ENCODE measurements at places on chromosomes 7 and 10.

DNA sequence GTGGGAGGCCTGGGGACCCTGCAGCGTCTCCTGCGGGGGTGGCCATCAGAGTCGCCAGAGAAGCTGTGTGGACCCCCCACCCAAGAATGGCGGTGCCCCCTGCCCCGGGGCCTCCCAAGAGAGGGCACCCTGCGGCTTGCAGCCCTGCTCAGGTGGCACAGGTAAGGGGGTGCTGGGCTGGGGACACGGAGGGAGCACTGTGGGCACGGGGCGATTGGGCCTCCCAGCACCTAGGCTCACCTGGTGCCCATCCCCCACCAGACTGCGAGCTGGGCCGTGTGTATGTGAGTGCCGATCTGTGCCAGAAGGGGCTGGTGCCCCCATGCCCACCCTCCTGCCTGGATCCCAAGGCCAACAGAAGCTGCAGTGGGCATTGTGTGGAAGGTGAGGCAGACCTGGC is 29.6 kb upstream of the ZNF467 start:
- DNase-seq = no peak

- peak; percentile 66 for DNase-seq
Measured at GRCh38 chr7:116953372-116953905, at the start of gene ST7. TSS of gene ST7 (plus strand) at chr7:116953501. CDS start at chr7:116953541, 40 bp downstream.

DNA sequence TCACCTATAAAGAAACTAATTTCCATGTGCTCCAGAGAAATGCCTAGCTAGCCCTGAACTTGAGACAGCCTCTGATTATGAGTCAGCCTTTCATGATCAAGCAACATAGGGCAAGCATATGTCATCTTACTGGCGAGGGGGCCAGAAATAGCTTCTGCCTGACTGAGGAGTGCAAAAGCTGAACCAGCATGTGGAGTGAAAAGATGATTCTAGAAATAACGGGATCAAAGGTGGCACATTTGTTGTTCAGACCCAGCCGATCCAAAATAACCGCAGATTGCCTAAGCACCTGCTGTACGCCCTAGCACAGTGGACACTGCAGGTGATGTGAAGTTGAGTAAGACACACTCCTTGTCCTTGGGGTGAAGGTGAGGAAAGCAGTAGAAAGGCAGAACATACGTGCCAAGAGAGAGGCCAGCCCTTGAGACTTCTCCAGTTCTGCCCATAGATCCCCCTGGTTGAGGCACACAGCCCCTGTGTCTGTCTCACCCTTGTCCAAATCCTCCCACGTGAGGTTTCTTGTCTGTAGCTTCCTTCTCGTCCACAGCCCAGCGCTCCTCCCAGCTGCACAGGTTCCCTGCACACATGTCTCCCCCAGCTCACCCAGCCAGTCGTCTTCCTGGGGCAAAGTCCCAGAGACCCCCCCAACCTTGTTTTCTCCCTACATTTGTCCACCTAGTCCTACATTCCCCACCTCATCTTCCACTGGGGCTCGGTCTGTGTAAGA is 2.8 kb upstream of the BCL7B start:
- peak; percentile 81 for DNase-seq

- DNase-seq = peak; percentile 17
Measured at GRCh38 chr10:120657371-120657770, 193.8 kb upstream of the WDR11 start.

- peak; percentile 90 for DNase-seq
Measured at GRCh38 chr7:30028216-30028748, at the start of gene PLEKHA8. TSS of gene PLEKHA8 (plus strand) at chr7:30028412. CDS start at chr7:30028763, 351 bp downstream.

DNA sequence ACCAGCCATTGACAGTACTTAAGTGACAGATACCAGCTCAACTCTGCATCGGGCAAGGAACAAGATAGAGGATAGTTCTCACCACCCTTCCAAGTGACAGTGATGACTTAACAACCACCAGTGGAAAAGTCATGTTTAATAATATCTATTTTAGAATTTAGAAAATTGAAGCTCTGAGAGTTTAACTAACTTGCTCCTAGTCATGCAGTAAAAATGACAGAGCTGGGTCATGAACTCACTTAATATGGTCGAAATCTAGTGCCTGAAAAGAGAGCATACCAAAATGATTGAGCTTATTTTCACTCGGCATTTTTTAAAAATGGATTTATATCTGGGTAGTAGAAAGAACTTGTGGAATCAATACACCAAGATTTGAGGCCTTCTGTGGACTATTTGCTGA is 367.8 kb upstream of the IGFBP3 start:
- DNase-seq = no peak

DNA sequence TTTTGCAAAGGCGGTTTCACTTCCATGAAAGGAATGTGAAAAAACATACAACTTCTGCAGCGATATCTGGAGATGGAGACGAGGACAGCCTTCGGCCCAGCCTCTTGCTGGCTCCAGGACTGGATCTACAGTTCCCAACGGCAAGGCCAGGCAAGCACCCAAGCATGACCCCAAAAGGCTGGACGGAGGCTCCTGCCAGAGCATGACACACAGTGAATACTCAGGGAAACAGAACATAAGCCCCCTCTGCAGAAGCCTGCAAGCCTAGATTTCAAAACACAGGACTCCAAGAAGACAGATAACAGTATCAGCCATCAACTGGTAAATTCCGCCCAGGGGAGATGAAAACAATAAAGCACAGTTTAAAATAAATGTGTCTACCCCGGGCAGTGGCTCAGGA is 3.3 kb upstream of the LRRC27 start:
- no peak for DNase-seq

GRCh38 chr7:123747620-123748141 is 1.1 kb downstream of the WASL start:
- peak; percentile 82 for DNase-seq

DNA sequence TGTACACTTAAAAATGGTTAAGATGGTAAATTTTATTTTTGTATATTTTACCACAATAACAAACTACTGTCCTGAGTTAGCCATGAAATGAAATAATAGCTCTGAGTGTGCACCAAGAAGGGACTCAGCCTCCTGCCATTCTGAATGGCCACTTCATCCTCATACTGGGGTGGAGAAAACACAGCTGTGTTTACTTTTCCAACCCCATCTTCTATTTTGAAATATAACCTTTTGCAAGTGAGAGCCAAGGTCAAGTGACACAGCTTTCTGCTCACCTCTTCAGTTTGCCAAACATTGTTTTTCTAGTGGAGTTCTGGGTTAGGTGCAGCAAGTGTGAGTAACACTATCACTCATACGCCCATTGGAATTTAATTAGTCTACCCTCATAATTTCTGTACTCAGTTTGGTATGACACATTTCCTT is 107.4 kb upstream of the GLCCI1 start:
- DNase-seq = no peak

DNA sequence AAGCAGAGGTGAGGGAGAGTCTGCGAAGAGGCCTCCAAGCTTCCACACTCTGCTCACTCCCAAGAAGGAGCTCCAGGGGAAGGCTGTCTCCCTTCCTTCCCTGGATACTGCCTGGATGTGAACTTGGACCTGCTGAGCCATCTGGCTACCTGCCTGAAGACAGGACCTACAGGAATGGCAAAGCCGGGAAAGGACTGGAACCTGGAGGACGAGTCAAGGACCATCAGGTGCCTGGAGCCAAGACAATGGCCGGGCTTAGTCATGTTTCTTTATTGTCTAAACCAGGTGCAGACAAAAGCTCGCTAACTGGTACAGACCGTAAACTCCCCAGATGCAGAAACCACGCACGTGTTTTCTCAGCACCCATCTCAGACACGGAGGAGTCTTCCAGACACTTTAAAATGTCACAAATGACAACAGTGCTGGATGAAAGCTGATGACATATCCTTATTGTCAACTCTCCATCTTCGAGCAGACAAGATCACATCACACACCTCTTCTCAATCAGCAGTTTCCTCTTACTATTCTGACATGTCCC is 12.1 kb downstream of the ASB13 start:
- DNase-seq = no peak

DNA sequence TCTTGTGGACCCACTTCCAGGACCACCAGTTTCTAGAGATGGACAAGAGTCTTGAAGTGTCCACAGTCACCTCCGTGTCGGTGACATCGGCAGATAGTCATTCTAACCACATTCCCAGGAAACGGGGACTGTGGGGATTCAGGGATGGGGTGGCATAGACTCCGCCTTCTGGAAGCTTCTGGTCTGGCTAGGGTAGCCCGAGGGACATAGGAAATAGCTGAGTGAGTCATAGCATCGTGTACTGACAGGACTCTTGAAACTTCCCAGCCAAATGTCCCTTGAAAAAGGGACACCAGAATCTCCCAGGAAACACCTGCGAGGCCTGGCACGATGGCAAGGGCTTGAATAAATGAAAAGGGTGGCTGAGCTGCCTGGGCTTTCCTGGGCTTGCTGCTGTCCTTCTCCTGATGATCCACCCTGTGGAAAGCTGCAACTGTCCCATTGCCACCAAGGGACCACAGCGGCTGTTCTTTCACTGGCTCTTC is 84.1 kb upstream of the LRRC4 start:
- peak; percentile 29 for DNase-seq

DNA sequence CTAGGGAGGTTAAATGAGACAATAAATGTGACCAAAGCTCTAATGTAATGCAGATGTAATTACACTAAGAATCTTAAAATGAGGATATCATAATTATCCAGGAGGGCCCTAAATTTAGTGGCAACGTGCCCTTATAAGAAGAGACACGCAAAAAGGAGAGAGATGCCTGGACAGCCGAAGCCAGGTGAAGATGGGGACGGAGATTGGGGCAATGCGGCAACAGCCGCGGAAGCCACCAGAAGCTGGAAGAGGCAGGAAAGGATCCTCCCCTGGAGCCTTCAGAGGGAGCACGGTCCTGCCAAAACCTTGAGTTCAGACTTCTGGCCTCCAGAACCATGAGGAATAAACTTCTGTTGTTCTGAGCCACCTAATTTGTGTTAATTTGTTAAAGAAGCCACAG is 25.3 kb upstream of the C10orf71 start:
- no peak for DNase-seq

DNA sequence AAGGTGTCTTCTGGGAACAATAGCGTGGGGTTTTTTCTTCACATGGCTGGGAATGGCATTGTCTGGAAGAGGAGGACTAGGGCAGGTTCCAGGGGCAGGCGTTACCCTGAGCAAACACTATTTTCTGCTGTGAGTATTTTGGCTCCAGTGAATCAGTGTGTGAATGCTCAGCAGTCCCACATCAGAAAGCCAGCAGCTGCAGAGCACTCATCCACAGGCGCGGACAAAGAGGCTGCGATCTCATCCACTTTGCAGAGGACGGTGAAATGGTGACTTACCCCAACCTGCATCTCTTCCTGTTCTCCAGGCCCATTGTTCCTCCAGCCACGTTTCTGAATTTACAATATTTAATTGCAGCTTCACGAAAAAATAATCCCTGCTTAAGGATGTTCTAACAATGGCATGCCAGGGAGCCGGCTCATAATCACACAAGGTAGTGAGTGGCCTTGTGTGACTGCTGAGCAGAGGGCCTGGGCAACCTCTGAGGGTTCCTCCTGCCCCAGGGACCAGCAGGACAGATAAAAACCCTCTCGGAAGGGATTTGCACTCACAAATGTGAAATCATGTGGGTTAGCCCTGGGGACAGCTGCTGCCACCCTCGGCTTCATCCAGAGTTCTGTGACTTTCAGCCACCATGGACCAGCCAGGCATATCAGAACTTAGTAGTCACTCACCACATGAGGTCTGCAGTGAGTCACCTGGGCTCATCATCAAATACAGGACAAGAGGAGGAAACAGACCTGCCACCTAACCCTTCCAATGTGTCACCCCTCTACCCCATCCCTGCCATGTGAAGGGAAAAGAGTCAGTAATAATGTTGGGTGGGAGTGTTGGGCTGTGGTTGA is 65.0 kb upstream of the EN2 start:
- DNase-seq = no peak

DNA sequence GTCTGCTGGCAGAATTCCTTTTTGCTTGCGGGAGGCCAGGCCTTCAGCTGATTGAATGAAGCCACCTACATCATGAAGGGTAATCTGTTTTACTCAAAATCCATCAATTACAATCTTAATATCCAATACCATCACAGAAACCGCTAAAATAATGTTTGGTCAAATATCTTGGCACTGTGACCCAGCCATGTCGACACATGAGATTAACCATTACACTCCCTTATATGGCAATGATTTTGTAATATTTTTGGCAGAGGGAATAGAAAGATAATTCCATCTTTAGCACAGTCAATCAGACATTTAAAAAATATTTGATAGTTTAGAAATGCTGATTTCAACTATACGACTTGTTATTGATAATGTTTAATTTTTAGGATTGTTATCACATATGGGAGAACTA is 36.5 kb upstream of the SLC39A12 start:
- DNase-seq = no peak

DNA sequence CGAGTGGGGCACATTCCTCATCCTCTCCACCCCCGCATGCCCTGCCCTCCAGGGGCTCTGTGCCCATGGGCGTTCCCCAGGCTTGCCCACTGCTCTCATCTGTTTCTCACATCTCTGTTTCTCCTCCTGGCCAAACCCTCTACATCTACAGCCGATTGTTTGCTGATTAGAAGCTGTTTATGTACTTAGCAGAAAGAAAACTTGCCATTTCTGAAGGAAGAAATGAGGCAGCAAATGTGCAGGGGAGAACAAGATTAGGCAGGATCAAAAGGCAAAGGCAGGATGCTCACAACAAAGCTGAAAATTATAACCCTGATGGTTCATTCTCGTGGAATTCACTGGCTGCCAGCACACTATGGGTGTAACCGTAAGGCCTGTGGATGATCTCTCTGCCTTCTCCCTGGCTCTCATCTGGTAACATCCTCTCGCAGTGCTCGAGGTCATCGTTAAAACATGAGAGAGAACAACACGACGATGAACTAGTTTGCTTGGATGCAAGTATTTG is 111.6 kb upstream of the KLF14 start:
- DNase-seq = no peak

DNA sequence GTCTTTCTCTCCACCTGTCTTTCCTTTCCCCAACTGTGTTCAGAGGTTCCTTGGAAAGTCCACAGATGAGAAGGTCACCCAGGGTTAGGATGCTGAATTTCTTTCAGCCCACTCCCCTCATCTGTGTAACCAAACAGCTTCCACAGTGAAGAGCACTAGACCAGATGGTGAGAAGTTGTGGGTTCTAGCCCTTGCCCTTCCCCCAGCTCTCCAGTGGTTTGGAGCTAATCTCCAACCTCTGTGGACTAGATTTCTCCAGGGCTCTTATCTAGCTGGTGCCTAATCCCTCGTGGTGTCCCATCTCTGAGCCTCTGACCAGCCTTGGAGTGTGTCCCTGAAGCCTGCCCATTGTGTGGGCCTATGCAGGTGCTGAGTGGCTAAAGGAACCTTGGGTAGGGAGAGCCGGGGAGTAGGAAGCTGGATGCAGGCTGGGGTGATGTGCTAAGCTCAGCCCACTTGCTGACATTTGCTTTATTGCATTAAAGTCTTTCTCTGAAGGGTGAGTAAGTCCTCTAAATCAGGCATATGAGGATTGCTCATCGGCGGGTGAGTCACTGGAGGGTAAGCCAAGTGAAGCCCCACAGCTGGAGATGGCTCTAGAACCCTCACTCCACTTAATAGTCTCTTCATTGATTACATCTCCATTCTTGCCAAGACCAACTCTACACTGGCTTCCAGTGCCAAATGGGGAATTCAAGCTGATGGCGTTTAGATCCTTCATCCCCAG is 14.9 kb downstream of the DUSP5 start:
- DNase-seq = peak; percentile 90

GRCh38 chr7:133934977-133935330 is 192.2 kb upstream of the LRGUK start:
- DNase-seq = no peak

All from suppressor macrophage treated with lipopolysaccharide for 4 hours (primary cell).